ENCODE measurements at places on chromosomes 5 and 9.

- no peak for DNase-seq
These were observed 125.3 kb downstream of the ROR2 start for GRCh38 chr9:91824601-91825305.

GRCh38 chr5:159206368-159206767 lies 3.0 kb downstream of the RNF145 start:
- no peak for DNase-seq

GRCh38 chr5:88740604-88741185 lies 142.3 kb downstream of the MEF2C start:
- no peak for DNase-seq

GRCh38 chr5:159921721-159922120 lies 5.4 kb downstream of the ADRA1B start:
- DNase-seq, result no peak

DNA sequence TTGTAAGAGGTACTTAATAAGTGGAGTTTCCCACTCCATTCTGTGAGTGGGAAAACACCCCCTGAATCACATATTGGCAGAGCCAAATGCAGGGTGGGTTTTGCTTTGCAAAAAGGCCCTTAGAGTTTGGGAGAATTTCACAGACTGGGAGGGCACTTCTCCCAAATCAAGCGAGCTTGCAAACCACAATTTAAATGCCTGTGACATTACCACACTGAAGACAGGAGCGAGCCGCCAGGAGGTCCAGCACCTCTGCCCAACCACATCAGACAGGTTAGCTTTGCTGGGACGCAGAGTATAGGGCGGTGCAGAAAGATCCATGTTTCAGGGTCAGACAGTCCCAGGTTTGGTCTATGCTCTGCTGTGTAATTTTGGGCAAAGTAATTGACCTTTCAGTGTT lies 2.3 kb downstream of the ALAD start:
- no peak for DNase-seq

- no peak for DNase-seq
These were observed 41.9 kb upstream of the TNFSF15 start for GRCh38 chr9:114847492-114848417.
